ENCODE measurements at places on chromosomes 7 and 10.

- DNase-seq: no peak
Observed at GRCh38 chr10:131147301-131147975, 164.1 kb downstream of the TCERG1L start.

- DNase-seq: no peak
Observed at GRCh38 chr10:122974543-122975064, 5.6 kb upstream of the PSTK start.

- DNase-seq: no peak
Observed at GRCh38 chr7:50112250-50112649, 19.2 kb upstream of the ZPBP start.

DNA sequence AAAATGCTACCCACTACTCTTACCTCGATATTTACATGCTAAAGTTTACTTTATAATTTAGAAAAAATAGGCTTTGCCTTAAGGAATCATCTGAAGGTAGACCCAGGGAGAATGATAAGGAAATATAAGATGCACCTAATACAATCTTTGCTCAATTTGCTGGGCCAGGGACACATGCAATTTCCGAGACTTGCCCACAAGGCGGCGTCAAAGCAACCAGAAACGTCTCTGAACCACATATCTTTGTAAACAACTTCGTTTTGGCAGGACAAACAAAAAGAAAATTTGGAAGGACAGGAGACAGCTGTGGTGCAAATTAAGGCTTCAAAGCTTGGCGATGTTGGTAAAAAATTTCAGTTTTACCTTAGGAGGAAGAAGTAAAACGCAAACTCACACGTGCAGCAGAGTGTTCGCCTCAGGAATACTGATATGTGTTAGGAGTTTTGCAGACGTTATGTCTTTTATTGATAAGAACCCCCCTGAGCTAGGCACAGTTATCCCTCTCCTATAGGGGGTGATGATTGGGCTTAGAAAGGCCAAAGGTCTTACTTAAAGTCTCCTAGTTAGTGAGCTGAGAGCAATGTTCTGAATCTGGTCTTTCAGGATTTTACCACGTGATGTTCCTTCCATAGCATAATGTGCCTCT is 134.3 kb downstream of the PRKCQ start:
- DNase-seq: peak; percentile 21

DNA sequence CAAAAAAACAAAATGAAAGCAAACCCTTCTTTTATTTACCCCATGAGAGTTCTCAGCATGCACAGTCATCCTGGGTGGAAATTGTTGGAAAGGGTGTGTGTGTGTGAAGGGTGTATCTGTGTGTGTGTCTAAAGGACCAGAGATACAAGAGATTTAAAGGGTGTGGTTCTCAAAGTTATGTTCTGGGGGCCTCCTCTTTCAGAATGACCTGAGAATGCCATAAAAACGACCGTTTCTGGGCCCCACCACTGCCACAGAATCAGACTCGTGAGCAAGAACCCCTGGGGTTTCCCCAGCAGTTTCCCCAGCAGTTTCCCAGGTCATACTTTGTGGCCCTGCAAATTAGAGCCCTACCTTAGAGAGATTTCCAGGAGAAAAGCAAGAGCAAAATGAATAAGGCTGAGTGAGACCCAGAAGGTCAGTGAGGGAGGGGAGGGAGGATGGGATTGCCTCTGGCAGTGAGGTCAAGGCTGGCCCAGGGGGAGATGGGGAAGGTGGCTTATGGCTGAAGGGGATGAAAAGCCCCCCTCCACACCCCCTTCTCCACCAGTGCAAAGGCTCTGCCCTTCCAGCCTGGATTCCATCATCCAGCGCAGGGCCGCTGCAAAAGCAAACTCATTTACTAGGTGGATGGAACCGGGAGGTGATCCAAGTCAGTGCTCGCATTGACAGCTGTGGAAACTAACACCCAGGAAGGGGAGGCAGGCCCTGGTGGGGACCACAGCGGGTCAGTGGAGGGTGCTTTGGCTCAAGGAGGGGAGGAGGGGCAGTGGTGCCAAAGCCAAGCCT is 10.2 kb downstream of the PYROXD2 start:
- peak; percentile 57 for DNase-seq

DNA sequence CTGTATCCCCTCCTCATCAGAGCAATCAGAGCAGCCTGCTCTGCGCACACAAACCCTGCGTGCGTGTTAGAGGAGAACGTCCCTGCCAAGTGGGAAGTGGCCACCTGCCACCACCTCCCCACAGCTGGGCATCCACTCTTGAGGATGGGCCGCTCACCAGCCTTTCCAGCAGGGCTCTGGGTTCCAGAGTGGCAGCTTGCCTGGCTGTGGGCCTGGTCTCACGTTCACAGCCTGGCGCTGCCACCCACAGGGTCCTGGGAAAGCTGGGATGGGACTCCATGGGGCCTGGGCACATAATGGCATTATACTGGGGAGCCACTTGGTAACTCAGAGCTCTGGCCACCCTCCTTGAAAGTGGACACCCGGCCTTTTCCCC is 151.1 kb upstream of the PPP2R2D start:
- no peak for DNase-seq

- DNase-seq: no peak
Observed at GRCh38 chr7:8597565-8597964, 164.2 kb downstream of the NXPH1 start.

DNA sequence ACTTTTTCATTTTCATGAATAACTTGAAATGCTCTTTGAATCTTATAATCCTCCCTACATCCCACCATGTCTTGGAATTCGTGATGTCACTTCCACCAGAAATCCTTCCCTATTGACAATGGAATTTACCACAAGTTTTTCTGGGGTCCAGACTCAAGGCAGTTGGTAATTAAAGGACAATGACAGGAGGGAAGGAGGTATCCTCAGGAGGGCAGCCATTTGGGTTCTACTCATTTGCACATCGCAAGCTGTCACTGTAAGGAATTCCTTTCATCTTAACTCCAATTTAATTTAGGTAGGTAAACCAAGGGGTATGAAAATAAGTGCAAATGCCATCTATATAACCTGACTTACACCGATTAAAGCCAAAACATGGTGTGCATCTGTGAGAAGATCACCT is 21.9 kb downstream of the LRRC17 start:
- DNase-seq: no peak

- no peak for DNase-seq
Observed at GRCh38 chr10:50997461-50997860, 76.8 kb upstream of the PRKG1 start.

DNA sequence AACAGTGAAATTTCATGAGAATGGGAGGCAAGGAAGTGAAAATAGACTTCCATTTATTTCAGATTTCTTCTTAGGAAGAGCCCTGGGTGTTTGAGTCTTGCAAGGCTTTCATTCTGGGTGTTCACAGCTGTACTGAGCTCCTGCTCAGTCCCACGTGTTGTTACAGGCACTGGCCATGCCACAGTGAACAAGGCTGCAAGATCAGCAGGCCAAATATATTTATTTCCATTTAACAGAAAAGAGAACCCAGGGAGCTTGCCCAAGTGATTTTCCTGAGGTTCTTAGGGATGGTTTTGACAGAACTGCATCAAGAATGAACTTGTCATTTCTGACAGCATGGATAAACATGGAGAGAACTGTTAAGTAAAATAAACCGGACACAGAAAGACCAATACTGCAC is 54.5 kb upstream of the CD36 start:
- DNase-seq: no peak

- DNase-seq: no peak
Observed at GRCh38 chr7:137703291-137704010, 143.3 kb downstream of the DGKI start.

DNA sequence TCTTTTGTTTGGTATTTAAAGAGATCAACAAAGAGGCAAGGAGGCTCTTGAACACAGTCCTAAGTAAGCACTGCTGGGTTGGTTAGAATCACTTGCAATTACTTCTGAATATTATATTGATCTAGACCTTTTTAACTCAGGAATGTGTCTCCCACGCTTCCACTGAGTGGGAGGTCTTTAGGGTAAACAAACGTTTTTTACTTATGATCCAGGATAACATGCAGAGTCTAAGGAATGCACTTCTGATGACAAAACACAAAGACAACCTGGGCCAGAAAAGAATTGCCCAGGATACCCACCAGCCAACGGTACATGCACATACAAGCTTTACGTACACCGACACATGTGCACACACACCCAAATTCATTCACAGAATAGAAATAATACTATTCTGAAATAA is 626.9 kb downstream of the PARD3 start:
- no peak for DNase-seq

- DNase-seq: peak; percentile 33
Observed at GRCh38 chr7:85025312-85025756, 161.5 kb downstream of the SEMA3D start.

DNA sequence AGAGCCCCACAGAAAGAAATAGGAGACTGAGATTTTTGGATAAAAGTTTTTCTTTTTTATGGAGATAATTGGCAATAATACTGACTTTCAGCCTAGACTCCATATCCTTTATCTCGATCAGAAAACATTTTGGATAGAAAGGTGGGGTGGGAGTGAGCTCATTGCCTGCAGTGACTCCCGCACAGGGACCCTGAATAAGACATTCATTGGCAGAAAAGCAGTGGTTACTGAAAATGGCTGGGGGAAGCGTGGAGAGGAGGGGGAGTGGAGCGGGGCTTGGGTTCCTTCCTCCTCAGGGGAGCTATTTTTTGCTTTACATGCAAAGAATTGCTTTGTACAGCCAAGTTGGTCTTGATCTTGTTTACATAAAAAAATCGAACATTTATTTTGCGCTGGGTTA is 90.4 kb upstream of the BMPER start:
- no peak for DNase-seq

GRCh38 chr7:30596014-30596641 is 1.4 kb downstream of the GARS1 start:
- DNase-seq: peak; percentile 41

GRCh38 chr7:80440883-80441282 is 71.0 kb downstream of the GNAT3 start:
- DNase-seq: peak; percentile 36

DNA sequence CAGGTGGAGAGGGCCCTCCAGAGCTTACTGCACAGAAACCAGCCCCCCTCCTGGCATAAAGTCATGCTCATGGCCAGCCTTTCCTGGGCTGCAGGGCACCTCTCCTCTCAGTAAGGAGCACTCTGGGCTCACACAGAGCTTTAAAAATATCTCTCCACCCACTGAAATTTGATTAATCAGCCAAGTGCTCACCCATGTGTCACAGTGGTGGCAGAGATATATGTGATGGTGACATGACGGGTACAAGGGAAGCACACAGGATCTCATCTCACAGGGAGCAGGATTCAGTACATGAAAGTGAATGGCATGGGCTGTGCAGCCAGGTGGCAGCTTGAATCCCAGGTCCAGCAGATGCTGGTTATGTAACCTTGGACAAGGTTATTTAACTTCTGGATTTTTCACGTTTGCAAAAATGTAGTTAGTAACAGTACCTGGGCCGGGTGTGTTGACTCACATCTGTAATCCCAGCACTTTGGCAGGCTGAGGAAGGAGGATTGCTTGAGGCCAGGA is 144.8 kb downstream of the CALN1 start:
- DNase-seq: no peak

DNA sequence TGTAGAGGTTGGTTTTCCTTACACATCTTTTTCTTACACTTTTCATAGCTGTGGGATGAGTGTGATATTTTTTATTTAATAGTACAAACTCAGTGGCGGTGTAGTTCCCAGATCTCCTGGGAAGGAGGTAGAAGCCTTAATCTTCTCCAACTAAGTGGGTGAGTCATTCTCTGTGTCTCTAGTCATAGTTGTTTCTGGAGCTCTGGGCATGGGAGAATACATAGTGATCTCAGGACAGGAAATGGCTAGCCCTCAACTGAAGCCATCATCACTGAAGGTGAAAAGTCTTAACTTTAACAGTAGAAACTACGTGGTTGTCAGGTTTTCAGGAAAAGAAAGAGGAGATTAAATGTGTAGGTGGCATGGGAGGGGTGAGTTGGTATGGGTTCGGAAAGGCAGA is 319.4 kb upstream of the FZD8 start:
- peak; percentile 39 for DNase-seq

DNA sequence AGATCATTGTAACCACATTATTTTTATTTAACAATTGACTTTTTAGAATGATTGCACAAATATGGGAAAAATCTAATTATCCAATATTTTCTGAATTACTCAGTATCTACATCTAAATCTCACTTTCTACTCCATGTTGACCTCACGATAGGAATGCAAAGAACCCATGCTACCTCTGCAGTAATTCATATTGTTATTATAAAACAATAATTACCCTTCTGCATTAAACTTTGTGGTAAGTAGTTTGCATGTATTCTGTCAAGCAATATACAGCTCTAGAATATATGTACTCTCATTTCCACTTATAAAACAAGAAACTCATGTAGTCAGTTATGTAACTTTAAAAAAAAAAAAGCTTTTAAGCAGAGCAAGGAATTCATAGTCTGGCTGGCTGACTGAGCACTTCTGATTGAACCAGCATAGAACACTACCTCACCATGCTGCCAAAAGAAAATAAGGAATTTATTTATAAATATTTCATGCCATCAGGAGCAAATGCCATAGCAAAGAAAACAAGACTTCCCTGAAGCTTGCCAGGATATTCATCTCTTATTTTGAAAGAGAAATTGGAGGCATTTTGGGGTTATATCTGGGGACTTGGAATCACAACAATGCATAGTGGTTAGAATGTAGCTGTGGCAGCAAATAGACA is 895.7 kb downstream of the XPNPEP1 start:
- no peak for DNase-seq

GRCh38 chr10:31319602-31320549 is 860 bp downstream of the ZEB1 start:
- peak; percentile 50 for DNase-seq

- no peak for DNase-seq
Observed at GRCh38 chr7:128381161-128381821, 19.8 kb upstream of the PRRT4 start.

DNA sequence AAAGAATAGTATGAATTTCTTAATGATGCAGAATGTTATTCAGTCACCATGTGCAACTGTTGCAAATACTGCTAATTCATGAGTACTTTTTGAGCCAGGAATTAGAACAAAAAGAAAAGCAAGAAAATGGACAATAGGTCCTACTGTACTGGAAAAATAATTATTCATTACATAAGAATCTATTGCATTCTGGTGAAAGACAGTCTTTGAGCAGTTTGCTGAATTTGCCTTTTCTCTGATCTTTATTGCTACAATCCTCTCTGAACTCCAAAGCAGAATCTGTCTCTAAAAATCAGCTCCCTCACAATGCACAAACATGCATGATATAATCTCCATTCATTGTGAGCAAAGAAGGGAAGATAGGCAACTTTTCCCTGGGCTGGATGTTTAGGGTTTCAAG is 12.8 kb downstream of the IFIT2 start:
- no peak for DNase-seq

GRCh38 chr7:22861576-22861975 is 38.9 kb upstream of the TOMM7 start:
- no peak for DNase-seq

DNA sequence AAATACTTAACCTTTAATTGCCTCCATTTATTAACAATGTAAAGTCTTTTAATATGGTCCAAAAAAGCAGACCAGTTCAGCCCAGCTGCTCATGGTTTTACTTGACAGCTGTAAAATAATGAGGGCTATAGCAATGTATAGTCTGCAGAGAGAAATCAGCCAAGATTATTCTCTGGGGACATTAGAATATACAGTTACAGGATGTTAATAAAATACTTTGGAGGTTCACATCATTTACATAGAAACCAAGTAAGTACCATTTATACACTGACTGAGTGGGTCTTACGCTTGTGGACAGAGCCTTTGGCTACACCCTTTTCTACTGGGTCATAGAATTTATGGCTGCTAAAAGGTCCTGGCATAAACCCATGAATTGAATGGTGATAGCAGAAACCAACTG is 340.7 kb upstream of the CELF2 start:
- no peak for DNase-seq

All from astrocyte of the spinal cord (primary cell).